ENCODE measurements at places on chromosomes 5 and 9.

GRCh38 chr9:72772661-72773060 lies 180.2 kb downstream of the ALDH1A1 start:
- DNase-seq: no peak

GRCh38 chr9:114893221-114894010 lies 37.0 kb downstream of the TNFSF8 start:
- DNase-seq: no peak

DNA sequence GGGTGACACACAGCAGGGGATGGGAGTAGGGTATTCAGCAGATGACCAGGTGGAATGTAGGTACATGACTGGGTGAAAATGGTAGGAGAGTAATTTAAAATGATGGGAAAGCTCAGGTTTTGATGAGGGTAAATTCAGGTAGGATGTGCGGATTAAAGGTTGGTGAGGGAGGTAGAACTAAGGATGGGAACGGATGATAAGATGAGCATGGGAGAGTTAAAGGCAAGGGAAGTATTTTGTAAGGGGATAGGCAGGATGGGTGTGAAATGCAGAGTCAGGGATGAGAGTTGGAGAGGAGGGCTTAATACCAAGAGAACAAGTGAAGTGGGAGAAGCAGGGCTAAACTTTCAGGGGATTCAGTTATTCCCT lies 1.5 kb downstream of the TLN1 start:
- DNase-seq: no peak

DNA sequence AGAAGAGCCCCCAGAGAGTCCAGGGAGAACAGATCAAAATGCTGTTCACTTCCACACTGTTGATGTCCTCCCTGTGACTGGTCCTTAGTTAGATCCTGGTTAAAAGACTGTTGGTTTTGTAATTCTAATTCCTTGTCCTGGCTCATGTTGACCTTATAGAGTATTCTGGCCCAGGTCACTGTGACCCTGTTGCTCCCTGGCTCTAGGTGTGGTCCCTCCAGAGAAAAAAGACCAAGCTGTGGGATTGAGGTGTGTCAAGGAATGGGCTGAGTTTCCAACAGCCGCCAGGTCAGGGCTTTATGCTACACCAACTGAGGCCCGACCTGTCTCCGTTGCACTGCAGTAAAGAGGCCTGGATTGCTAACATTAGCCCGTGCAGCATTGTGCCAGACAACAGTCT lies 241.0 kb upstream of the MSX2 start:
- no peak for DNase-seq

- no peak for DNase-seq
These were observed 720.8 kb upstream of the ZNF608 start for GRCh38 chr5:125467222-125467621.

- DNase-seq: no peak
These were observed 77.6 kb downstream of the C5orf15 start for GRCh38 chr5:133890776-133891280.

DNA sequence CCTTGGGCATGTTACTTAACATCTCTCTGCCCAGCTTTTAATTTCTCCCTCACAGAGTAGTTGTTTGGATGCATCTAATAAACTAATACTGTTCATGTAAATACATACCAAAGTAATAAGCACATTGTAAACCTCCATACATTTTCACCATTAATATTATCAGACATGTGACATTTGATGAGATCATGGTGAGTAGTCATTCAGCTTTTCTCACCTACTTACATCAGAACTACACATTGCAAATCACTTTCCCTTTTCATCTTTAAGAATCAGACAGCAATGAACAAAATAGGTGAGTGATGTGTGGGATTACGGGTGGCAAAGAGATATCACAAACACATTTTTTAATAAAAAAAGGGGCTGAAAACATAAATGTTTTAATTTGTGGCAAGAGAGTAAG lies 89.3 kb downstream of the JAKMIP2 start:
- DNase-seq: no peak

GRCh38 chr5:169185626-169186025 lies 115.3 kb downstream of the SLIT3 start:
- DNase-seq: no peak

DNA sequence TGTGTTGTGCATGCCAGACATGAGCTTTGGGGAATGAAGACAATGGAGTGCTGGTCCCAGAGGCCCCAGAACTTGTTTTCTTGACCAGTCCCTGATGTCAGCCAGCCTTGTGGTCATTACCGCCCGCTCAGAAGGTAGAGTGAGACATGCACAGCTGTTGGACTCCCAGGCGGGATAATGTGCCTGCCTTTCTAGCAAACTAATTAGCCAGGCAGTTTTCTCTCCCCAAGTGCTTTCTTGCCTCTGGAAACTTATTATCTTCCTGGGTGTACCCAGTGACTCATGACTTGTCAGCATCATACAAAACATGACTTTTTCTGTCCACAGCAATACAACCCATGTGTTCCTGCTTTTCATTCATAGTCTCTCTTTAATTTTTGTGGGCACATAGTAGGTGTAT lies 131.1 kb downstream of the RMI1 start:
- no peak for DNase-seq

DNA sequence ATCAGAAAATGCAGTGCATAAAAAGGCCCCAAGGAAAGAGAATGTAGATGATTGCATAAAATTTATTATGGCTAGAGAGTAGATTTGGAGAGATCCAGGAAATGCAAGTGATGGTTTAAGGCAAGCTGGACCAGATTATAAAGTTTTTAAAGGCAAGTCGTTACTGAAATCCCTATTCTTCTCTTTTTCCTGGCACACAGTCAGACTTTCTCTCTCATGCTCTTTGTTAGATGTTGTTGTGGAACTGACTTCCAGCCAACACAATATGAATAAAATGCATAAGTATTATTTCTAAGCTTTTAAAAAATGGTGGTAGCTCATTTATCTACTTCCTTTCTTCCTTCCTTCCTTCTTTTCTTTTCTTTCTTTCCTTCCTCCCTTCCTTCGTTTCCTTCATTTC lies 1085.4 kb upstream of the CDH6 start:
- DNase-seq: no peak

GRCh38 chr9:68970151-68970550 lies 43.8 kb downstream of the PRKACG start:
- peak; percentile 59 for DNase-seq

DNA sequence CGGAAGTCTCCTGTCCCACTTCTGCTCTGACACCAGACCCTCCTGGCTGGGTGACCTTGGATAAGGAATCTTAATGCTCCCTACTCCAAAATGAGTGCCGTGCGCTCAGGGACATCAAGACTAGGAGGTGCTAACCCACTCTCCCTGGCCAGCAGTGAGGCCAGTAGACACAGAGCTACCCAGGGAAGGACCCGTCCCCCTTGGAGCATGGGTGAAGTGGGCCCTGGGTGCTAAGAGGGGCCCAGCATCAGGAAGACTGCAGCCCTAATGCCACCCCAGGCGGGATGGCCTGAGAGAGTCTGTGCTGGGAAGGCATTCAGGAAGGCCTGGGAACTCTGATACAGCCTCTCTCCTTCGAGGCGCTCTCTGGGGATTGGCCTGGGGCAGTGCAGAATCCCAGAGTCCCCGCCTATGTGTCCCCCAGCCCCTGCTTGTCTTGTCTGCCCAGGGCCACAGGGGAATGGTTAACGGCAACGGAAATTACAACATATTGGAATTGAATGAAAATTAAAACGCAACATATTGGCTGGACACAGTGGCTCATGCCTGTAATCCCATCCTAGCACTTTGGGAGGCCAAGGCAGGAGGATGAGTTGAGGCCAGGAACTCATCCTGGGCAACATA lies 29.7 kb upstream of the RNU6ATAC start:
- no peak for DNase-seq

GRCh38 chr5:41057231-41057630 lies 13.9 kb downstream of the MROH2B start:
- no peak for DNase-seq

DNA sequence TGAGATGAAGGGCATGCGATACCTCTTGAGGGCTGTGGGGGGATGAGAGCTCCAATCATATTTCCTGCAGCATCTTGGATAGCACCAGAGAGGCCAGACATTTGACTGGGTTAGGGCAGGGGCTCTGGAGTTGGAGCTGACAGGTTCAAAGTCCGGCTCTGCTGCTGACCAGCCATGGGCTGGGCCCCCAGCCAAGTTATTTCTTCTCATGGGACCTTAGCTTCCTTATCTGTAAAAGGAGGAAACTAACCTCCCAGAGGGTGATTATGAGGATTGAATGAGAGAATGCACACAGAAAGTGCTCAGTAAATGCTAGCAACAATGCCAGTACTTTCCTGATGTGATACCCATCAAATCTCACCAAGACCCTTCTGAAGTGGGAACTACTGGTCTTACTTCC lies 65.2 kb upstream of the SLC25A51 start:
- no peak for DNase-seq

DNA sequence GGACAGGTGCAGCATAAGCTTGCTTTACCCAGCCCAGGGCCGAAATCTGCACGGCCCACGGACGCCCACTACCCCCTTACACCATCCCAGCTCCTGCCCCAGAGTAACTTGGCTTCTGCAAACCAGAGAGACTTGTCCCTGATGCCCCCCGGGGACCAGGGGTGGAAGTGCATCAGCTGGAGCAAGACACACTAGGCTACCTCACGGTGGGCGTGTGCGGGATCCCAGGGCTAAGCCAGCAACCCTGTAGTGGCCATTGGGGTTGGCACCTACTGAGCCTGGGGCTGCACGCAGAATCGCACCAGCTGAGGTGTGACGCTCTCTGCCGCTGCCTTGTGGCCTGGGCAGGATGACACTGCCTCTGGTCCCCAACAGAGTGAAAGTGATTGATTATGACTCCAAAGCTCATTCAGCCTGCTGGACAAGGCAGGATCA lies 6.1 kb upstream of the ZNF79 start:
- no peak for DNase-seq

DNA sequence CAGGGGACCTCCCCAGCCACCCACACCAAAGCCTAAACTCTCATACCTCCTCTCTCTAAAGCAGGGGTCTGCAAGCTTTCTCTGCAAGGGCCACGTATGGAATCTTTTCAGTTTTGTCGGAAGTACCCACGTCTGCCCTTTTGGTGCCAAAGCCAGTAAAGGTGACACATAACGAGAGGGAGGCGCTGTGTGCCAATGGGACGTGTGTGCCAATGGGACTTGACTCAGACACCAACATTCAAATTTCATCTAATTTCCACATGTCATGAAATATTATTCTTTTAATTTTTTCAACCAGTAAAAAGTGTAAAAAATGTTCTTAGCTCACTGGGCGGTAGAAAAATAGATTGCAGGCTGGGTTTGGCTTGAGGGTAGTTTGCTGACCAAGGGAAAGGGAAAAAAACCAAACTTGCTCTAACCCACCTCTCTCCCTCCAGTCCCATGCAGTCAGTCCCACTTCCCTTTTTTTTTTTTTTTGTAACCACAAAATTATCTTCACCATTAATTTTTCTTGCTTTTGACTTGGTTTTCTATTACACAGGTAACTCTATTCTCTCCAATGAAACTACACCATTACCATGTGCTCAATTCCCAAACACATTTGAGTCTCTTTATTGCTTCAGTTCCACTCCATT lies 25.5 kb downstream of the OR2V1 start:
- DNase-seq: no peak

DNA sequence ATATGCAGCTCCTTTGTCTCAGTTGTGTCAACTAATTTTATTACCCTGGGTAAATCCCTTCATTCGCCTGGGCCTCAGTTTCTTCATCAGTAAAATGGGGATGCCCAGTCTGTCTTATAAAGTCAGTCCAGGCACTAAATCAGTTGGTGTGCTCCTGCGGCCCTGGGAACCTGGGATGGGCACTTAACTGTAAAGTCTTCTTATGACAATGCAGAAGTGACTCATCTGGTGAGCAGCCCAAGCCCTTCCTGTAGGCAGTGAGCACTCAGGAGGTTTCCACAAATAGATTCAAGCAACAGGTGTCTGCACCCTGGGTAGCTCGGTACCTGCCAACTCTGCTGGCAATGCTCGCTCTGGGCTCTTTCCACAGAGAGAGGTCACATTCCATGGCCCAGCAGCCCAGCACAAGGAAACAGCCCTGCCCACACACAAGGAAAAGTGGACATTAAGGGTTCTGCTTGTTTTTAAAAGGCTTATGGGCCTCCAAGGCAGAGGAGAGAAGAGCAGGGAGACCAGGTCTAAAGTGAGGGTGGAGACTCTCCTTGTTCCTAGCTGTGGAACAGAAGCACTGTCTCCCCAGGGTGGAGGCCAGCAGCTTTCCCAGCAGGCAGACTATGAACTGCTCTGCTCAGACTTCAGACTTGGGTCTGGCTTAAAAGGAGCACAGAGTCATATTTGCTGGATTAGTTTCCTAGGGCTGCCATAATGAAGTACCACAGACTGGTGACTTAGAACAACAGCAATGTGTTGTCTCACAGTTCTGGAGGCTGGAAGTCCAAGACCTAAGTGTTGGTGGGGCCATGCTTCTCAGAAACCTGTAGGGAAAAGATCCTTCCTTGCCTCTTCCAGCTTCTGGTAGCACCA lies 89.7 kb upstream of the ADRA1B start:
- no peak for DNase-seq

DNA sequence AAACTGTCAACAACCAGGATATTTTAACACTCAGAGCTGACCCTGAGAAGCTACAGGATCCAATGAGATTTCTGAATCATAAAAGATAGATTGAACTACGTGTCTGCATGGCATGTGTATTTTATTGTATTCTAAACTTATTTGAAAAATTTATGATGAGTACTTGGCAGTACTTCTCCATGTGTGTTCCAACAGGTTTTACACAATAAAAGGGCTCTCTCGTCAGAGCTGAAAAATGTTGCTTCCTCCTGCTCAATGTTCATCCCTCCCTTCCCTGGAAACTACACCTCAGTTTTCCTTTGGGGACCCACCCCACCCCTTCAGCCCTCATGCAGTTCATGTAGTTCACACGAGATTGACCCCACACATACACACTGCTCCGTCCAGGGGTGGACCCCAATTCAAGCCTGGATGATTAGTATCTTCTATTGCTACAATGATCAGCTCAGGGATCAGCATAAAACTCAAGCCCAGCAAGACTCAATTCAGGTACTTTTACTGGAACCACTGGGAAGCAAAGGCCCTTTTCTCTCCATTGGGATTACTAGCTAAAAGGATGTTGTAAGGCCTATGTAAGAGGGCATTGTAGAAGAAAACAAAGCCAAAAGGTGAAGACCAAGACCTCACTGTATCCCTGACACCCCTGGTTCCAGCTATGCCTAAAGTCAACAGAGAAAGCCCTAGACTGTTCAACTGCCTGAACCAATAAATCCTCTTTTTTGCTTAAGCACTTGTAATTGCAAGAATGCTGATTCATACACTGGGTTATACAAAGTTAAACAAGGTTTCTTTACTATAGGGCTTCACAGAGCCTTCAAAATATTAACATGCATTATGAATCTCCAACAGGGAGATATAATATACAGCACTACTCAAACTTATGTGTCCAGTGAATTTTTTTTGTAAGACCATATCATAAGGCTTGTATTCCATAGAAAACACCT lies 112.6 kb downstream of the SAXO1 start:
- DNase-seq: no peak

DNA sequence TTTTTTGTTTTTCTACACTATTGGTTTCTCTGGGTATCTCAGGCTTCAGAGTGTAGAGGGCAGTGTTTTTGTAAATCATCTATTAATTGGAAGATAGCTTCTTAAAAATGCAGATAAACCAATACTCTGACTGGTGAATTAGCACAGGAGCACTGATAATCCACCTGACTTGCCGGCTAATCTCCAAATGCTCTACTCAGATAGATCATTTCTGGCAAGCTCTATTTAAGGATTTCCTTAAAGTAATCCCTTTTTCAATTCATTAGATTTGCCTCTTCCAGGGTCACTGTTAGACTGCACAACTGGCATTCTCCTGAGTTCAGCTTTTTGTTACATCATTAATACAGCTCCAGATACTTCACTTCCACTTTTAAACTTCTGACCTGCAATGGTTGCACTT lies 1390.3 kb upstream of the NUDT12 start:
- DNase-seq: no peak

All from NCI-H774 (cell line).